GM18507 (cell line): ENCODE measurements at places on chromosomes 16 and 17.

DNA sequence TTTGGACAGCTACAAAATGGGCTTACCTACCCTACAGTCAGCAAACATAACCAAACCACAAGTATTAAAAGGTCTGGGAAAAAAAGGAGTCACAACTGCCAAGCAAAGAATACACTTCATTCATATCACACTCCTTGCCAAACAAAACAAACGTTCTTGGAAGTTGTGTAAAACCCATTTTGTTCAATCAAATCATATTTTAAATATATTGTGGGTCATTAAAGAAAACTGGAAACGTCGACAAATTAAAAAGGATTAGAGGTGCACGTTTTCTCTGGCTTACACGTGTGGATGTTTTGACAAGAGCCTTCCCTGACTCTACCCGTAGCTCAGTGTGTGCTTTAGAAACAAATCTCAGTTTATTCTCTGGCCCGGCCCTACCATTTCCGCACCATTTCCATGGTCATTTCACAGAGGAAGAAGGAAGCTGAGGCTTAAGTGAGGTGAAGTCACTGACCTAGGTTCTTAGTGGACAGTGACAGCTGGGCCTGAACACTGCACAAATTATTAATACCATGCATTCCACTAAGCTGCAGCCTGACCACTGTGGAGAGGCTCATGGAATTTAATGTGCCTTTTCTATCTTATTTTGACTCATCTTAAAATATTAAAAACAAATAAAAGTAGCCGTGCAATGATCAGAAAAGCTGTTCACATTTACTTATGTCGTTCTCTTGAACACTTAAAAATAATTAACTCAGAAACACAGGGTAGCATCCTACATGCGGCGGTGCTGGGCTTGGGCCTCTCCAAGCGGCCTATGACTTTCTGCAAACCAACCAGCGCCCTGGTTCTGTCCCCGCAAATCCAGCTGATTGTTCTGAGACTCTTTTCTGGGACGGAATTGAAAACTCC lies 968 bp downstream of the CEP112 start:
- DNase-seq, result no peak

DNA sequence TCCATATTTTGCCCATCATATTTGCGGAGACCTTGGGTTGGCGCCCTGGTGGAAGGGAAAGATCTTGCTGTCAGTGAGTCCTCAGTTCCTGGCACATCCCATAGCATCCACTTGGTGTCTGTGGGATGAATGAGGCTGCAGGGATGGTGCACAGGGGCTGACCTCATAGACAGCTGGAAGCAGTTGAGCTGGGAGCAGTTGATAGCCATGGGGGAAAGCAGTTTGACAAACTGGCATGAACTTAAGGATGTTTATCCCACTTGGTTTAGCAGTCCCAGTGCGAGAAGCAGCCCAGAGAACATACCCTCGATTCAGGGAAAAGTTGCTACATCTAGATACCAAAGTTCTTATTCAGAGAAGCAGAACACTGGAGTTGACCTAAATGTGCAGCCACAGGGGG lies 80.7 kb downstream of the SNX29 start:
- no peak for DNase-seq

- no peak for DNase-seq
These were observed 6.1 kb downstream of the PRSS36 start for GRCh38 chr16:31143694-31144148.

GRCh38 chr17:54172096-54172984 lies 349.6 kb downstream of the KIF2B start:
- no peak for DNase-seq

DNA sequence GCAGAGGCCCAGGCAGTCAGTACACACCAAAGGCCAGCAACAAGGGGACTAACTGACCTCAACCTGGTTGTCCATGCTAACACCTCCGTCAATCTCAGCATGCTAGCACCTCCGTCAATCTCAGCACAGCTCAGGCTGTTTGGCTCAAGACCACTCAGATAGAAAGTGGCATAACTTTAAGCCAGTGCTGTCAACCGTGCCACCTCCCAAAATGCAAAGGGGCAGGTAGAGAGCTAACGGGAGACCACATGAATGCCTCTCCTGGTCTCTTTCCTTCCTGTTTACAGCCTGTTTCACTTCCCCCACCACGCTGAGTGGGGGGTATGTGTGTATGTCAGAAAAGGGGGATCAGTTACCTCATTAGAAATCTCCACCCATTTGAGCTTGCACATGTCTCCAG lies 3.3 kb downstream of the UBTF start:
- DNase-seq, result no peak

- no peak for DNase-seq
These were observed 439.3 kb upstream of the GOT2 start for GRCh38 chr16:59173408-59173831.

DNA sequence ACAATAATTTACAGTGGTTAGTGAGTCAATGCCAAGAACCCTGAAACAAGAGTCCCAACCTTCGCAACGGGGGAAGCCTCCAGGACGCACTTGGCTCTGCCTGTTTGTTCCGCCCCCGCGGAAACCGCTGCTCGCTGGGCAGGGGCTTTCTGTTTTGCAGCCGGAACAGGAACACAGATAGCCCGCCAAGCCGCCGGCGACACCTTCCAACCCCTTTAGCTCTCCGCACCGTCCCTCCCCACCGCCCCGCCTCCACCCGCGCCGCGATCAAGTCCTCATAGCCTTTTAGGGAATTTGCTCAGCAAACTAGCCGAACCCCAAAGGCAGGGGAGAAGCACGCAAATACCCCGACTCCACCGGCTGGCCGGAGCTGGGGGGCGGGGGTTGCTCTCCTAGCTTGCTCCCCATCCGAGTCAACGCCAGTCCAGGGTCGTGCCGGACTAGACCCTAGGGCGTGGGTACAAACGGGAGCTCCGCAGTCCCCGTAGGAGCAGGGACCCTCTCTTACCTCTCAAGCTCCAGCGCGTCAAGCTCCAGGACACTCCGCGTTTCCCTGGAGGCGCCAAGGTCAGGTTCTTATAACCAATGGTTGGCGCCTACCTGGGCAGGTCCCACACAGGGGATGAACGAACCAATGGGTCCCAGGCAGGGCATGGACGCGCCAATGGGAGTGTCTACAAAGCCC lies at the start of gene SLFN13:
Gene SLFN13 (minus strand): TSS at position 553 of the 685 bp plus-strand sequence. CDS start 3,086 bp downstream, outside the sequence.
- peak; percentile 64 for DNase-seq

- DNase-seq, result no peak
These were observed 161.2 kb downstream of the ENGASE start for GRCh38 chr17:79235808-79236207.

- no peak for DNase-seq
These were observed 99.4 kb upstream of the MYOCD start for GRCh38 chr17:12566291-12566690.

GRCh38 chr16:81608523-81609209 lies 164.1 kb downstream of the CMIP start:
- DNase-seq, result no peak

GRCh38 chr17:73973586-73974409 lies 229.7 kb upstream of the RPL38 start:
- no peak for DNase-seq

- DNase-seq, result no peak
These were observed 8.3 kb downstream of the CAPNS2 start for GRCh38 chr16:55574811-55575210.

DNA sequence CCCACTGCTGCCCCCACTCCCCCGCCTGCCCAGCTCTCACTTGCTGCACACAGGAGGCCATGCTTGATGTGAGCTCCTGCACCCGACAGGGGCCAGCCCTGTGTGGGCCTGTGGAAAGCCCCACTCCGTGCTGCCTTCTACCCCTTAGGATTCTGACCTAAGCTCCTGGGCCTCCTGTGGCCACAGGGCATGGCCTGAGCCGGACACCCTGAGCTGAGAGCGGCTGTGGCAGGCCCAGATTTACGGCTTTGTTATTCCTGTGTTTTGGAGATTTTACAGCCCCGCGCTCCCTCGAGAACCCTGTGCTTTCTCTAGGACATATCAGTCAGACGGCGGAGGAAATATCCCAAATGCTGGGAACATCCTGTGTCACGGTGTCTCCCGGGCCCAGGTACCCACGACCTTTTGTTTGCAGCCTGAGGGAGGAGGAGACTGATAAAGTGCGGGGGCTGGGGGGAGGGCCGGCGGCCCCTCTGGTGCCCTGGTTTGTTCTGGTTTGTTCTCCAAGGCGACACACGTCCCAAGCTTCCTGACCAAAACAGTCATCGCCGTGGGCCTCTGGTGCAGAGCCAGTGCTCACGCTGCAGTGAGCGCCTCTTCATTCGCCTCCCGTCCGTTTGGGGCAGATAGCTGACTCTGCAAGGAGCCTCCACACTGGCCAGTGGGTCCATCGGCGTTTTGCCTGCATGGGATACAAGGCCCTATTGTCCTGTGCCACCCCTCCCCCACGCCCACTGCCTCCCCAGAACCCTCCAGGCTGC lies 363.4 kb downstream of the C16orf95 start:
- DNase-seq, result no peak

DNA sequence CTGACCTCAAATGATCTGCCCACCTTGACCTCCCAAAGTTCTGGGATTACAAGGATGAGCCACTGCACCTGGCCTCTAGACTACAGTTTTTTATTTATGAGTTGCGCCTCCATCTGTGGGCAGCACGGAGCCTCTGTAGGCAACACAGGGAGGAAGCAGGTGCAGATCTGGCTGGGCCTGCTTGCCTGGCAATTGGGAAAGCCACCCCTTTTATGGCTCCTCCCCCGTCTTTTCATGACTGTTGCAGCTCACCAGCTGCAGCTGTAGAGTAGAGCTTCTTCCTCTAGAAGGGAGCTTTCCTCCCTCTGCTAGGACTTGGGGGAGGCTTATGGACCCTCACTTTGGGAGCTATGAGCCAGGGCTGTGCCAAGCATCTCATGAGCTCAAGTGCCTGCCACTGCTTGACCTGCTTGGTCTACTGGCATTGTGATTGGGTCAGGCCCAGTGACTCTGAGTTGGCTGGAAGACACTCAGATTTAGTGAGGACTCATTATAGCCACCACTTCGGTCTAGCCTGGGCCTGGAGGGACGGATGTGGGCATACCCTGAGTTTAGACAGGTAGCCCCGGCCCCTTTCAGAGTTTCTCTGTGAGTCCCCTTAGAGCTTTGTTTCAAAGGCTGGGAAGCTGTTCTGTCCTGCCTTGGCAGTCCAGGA lies 6.9 kb upstream of the SLC7A6 start:
- DNase-seq, result no peak

GRCh38 chr17:19405114-19405513 lies 5.9 kb upstream of the RNF112 start:
- no peak for DNase-seq

DNA sequence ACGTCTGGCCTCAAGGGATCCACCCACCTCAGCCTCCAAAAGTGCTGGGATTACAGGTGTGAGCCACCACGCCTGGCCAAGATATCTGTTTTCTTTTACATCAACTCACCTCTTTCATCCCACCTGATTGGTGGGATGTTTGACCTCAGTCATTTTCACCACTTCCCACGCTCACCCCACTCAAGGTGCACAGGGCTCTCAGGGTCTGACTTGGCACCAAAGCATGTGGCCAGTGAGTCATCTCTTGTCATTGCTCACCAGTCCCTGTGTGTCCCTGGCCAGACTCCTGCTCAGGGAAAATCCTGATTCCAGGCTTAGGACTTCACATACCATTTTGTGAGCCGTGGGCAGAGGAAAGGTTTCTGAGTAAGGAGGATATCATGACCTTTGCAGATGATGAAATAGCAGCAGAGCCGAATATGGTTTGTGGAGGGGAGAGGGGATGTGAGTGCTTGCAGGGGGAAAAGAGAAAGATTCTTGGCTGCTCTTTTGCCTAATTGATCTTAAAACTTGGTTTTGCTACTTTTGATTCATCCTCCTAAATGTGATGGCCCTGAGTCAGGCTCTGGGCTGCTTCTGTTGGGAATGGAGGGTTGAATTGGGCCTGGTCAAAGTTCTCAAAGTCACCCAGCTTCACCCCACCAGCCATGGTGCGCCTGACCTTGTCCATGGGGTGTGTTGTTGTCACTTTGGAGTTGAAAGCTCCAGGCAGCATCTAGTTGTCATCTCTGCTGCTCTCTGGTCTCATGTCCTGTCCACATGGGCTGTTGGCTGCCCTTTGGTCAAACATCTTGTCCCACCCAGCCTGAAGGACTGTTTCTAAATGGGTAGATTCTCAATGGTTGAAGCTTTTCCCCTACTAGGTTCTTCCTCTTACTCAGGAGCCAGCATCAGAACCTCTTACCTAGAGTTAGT lies 6.0 kb upstream of the KCNH6 start:
- no peak for DNase-seq

DNA sequence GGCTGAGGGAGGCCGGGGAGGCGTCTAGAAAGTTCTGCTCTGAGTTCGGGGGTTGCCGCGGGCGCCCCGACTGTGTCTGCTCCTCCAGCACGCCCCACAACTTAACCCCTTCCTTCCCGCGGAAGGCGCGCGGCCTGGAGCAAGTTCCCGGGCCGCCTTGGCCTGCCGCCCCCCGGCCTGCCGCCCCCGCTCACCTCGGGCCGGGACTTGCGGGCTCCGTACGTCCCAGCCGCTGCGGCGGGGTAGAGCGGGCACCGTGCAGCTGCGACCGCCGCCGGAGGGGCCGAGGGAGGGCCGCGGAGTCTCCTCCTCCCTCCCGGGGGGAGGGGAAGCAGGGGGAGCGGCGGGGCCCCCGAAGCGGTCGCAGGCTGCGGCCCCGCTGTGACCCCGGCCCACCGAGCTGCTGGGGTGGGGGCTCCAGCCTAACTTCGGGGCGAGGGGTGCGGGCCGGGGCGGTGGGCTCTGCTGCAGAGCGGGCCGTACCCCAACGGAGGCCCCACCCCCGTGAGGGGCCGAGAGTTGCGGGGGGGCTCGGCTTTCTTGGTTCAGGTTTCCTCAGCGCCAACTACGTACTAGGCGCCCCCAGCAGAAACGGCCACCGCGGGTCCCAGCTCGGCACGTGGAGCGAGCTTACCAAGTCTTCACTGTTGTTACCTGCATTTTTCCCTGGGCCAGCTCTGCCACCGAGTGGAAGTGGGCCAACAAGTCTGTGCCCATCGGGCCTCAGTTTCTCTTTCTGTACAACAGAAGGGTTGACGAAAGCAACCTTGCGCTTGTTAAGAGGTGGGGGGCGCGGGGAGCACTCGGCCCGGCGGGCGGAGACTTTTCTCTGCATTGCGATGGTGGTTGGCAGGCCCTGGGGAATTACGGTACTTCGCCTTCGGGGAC lies at the start of gene CCDC102A:
Gene CCDC102A (minus strand): TSS at position 266 of the 888 bp plus-strand sequence. CDS start 7,394 bp downstream, outside the sequence.
- DNase-seq, result no peak

DNA sequence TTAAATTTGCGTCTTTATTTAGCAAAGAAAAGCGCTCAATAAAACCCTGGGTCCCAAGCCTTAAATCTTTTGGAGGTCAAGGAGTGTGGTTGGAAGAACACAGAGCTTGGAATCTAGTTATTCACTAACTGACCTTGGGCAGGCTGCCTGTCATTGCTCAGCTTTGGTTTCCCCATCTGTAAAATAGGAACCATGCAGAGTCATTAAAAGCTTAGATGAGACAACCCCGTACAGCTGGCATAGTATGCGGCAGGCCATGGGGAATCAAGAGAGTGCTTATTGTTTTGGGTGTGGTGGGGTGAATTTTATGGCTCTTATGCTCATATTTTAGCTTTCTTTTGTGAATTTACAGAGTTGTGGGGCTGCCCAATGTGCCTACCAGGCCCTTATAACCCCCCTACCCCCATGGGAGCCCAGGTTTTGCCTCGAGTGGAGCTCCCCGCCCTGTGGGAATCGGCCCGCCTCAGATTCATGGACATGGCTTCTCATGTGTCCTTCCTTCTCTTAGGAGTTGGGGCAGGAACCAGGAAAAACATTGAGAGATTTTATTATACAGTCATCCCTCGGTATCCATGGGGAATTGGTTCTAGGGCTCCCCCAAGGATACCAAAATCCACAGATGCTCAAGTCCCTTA lies 113.5 kb downstream of the CLEC16A start:
- no peak for DNase-seq

GRCh38 chr17:14308965-14309879 lies 8.3 kb downstream of the HS3ST3B1 start:
- no peak for DNase-seq

GRCh38 chr17:72816406-72816805 lies 276.1 kb downstream of the SLC39A11 start:
- DNase-seq, result no peak
